Ascending aorta (tissue), 2 donors: ENCODE measurements at places on chromosomes 16 and 17. TPM values are rescaled to one million over a fixed set of nuclear protein-coding genes. Genes with fewer than 3 reads are reported as not detected.

Gene CCL5
- 43.2 TPM for total RNA-seq

Gene APOH
- 4.7 TPM for total RNA-seq

Gene UTS2R
- not detected for total RNA-seq

Gene MYBBP1A
- total RNA-seq: 94.5 TPM

Gene FNDC8
- total RNA-seq: not detected
